ENCODE measurements at places on chromosomes 3 and 15. TPM values are rescaled to one million over a fixed set of nuclear protein-coding genes. Genes with fewer than 3 reads are reported as not detected.

Gene CTXN2
- not detected for total RNA-seq

Gene NCBP2
- total RNA-seq: 42.1 TPM

Gene FBXO40
- total RNA-seq: not detected

Gene TMEM207
- total RNA-seq: not detected

Gene ENTPD3
- 12.2 TPM for total RNA-seq

Gene HES1
- 45.3 TPM for total RNA-seq

Gene TMEM43
- 111 TPM for total RNA-seq

Gene ELP6
- total RNA-seq: 36.5 TPM

Gene ARNT2
- total RNA-seq: 0.11 TPM

Gene AADACL2
- not detected for total RNA-seq

Gene CRYGS
- 0.84 TPM for total RNA-seq

Gene COLQ
- total RNA-seq: 0.16 TPM

Gene CPEB1
- total RNA-seq: 0.04 TPM

Gene ATP10A
- total RNA-seq: not detected

Gene USP13
- 3.8 TPM for total RNA-seq

Gene PTPRG
- 10.1 TPM for total RNA-seq

Gene STRIT1
- not detected for total RNA-seq

Gene MAP6D1
- total RNA-seq: 2.5 TPM

Gene UNC13C
- total RNA-seq: not detected

Gene SPINK8
- not detected for total RNA-seq

Gene ITIH1
- total RNA-seq: not detected

Gene VWA5B2
- not detected for total RNA-seq

Gene CEP19
- total RNA-seq: 2.7 TPM

Gene GOLGA6L10
- total RNA-seq: 0.23 TPM

Gene EOGT
- total RNA-seq: 38.4 TPM

Gene LRRC49
- 13.7 TPM for total RNA-seq

Gene ZNF860
- 3.7 TPM for total RNA-seq

Gene SOX14
- not detected for total RNA-seq

Gene ANKRD63
- not detected for total RNA-seq

Gene RPP14
- total RNA-seq: 12.5 TPM

Gene GMPS
- 85.2 TPM for total RNA-seq

Gene NME9
- not detected for total RNA-seq

Gene TSC22D2
- 8.0 TPM for total RNA-seq

Gene SGO1
- 2.7 TPM for total RNA-seq

Gene NOX5
- total RNA-seq: 1.0 TPM

Gene LRRC2
- total RNA-seq: 0.08 TPM

Gene TMCO5A
- not detected for total RNA-seq

Gene C3orf62
- total RNA-seq: 1.0 TPM

Gene CEP63
- 13.7 TPM for total RNA-seq

Gene ZIC4
- total RNA-seq: not detected

Gene KBTBD13
- not detected for total RNA-seq

Gene FBXW12
- total RNA-seq: not detected

Gene CD200R1
- total RNA-seq: not detected

All from hair follicular keratinocyte (primary cell).